Immature natural killer cell (primary cell): ENCODE measurements at places on chromosomes 6 and 20. TPM values are rescaled to one million over a fixed set of nuclear protein-coding genes. Genes with fewer than 3 reads are reported as not detected.
A peak's percentile ranks its signal among the peaks of the same experiment; 100 is the strongest.

- DNase-seq = no peak
Observed at GRCh38 chr6:11659757-11660156, 118.8 kb downstream of the ADTRP start.

Gene NUDT3
- 8.3 TPM for polyA plus RNA-seq

DNA sequence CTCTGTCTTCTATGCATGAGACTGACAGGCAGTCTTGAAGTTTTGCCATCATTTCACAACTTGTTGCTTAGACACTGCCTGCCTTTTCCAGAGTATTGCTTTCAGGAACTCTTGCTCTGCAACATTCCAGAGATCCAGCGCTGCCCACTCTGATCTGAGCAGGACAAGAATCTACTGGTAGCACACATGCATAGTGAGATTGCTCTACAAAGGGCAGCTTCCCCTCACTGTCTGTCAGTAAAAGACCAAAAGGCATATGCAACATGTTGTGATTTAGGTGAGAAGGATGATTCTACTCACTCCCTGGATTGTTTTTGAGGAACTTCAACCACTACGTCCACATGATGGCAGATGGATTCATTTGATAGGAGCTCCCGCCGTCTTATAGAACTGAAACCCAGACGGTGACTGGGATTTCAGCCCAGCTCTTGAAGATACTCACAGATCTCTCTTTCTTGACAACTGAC, 259.1 kb downstream of the ARID1B start:
- no peak for DNase-seq

DNA sequence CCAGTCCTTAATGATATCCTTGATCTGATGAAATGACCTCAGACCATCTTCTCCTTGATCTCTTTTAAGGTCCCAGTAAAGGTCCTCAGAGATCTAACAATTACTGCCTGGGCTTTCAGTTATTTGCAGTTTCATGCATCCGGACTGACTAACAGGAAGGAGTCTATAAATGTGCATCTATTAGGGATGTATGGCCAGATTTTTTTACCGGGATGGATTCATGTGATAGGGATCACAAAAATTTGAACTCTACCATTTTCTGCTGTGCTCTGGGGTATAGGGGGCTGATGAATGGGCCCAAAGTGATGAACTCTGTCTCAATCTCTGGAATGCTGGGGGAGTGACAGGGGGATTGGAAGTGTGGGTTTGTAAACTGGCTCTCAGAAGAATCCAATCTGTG, 36.2 kb upstream of the SCUBE3 start:
- DNase-seq = no peak

DNA sequence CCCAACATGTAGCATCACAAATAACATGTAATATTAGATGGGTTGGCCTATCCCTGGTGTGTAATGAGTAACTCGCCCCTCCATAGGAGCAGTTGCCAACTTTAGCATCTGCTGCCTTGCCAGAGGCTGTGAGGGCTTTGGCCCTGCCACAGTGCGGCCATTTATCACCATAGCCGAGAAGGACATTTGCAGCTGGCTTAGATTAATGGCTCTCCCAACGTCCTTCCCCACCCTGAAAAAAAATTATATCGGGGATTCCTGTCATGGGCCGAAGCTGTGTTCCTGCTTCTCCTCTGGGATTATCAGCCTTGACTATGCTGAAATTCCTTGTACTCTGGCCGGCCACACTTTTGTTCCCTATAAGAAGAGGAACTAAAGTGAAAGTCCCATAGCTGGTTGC, 7.6 kb upstream of the ADIG start:
- no peak for DNase-seq

- no peak for DNase-seq
Observed at GRCh38 chr20:24768201-24768636, 180.8 kb upstream of the CST7 start.

GRCh38 chr6:129189266-129189665, 306.3 kb downstream of the LAMA2 start:
- DNase-seq = no peak

GRCh38 chr6:25487012-25487411, 165.0 kb upstream of the SCGN start:
- no peak for DNase-seq

- no peak for DNase-seq
Observed at GRCh38 chr6:132592855-132593254, 3.3 kb upstream of the TAAR5 start.

GRCh38 chr6:52117352-52117751, 29.9 kb upstream of the PKHD1 start:
- no peak for DNase-seq

DNA sequence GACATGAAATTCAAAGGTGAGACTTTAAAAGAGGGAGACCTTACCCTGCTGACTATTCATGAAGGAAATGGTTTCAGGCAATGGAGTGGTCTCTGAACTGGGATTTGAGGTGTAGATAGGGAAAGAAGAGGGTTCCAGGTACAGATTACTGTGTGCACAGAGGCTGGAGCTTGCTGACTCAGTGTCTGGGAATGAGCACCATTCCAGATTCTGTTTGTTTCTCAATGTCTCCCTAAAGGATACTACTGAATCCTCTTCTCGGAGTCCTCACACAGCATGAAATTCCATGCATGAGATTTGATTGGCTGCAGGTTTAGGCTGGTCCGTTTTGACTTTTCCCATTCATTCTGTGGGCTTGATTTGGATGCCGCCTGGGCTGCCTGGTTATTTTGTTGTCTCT, 49.0 kb downstream of the PPP1R14C start:
- DNase-seq = no peak

DNA sequence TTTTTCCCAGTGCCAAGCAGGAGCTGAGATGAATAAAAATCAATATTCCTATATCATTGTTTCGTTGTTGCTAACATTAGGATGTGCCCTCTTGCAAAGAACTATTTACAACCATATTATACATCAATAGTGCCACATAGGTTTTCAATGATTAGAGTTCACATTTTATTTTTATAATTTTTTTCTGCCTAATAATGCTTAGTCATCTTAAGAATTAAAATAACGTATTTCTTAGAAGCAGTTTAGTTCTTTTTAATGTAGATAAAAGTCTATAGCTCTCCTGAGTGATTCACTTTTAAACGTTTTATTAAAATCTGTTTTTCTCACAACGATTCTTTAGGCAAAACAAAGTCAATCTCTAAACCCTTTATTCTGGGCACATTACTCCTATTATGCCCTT, 71.6 kb downstream of the CHD6 start:
- no peak for DNase-seq

Gene CLPSL2
- not detected for polyA plus RNA-seq

Gene CASS4
- 5.5 TPM for polyA plus RNA-seq

Gene PTPN1
- polyA plus RNA-seq = 18.4 TPM

Gene ULBP1
- polyA plus RNA-seq = not detected

Gene CAGE1
- not detected for polyA plus RNA-seq

GRCh38 chr20:57593134-57593886, 26.9 kb downstream of the ZBP1 start:
- DNase-seq = no peak

DNA sequence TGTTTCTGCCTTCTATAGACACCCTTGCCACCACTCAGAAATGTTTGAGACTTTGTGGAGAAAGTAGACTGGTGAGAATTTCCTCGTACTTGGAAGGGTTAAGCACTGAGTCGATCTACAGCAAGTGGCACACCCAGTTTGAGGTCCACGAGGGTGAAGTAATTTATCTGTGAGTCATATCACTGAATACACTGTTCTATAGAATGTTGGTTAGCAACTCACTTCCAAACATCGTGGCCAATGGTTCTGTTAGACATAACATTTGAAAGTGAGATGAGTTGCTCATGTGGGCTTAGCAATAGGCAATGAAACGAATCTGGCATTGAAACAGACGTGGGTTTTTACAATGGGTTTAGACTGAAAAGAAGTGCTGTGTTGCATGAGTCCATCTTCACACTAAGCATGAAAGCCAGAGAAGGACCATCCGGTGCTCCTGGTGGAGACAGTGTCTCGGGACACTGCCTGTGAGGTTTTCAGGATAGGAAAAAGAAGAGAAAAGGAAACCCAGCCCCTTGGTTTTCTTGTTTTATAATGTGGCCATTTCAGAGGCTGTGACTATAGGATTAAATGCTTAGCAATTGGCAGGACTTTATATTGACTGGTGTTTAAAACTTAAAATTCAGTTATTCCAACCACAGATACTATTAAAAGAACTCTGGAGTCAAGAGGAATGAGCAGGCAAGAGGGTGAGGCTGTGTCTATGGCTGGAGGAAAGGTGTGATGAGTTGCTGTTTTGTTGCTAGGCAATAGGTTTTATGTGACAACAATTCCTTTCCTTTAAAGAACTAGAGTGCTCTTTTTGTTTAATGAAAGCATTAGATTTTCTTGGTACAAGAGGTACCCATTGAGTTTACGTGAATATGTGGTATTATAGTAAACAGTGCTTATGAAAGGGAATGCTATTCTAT, 31.0 kb upstream of the EZR start:
- peak; percentile 74 for DNase-seq

Gene STMND1
- polyA plus RNA-seq = not detected

- no peak for DNase-seq
Observed at GRCh38 chr6:105573556-105573955, 170.7 kb upstream of the PREP start.

GRCh38 chr6:16229700-16230099, 8.7 kb upstream of the GMPR start:
- DNase-seq = no peak

Gene THBD
- polyA plus RNA-seq = 0.96 TPM

Gene TMEM239
- polyA plus RNA-seq = not detected

GRCh38 chr6:165106261-165106660, 203.1 kb downstream of the C6orf118 start:
- no peak for DNase-seq

Gene RBM12
- 14.7 TPM for polyA plus RNA-seq

DNA sequence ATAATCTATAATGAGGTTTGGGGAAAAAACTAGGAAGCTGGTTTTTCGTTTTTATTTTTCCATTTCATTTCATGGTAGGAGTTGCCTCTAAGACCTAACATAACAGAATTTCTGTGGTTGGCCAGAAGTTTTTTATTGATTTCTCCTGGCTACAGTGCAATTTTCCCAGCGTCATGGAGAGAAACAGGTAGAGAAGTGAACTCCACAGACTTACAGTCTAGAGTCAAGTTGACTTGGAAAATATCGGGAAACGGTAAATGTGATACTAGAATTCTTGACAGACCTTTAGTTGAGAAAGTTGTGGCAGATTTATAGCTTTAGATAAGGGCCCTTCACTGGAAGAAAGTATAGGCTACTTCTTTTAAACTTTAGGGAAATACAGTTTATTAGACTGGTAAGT, 238.3 kb downstream of the DOK5 start:
- no peak for DNase-seq

DNA sequence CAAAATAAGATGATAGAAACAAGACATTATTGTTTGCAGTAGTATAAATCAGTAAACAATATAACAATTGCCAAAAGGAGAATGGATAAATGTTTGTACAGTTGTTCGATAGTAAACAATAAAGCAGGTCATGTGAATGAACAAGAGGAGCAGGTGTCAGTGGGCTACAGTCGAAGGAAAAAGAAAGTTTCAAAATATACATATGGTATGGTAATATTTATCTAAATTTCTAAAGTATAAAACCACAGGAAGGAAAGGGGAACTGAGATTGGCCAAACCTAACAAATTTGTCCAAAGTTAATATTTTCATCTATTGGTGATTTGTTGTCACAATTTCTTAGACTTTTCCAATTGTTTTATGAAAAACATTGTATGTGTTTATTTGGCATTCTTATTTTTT, 110.9 kb downstream of the SH3BGRL2 start:
- no peak for DNase-seq

GRCh38 chr20:17943343-17943742, 25.3 kb downstream of the SNX5 start:
- no peak for DNase-seq

DNA sequence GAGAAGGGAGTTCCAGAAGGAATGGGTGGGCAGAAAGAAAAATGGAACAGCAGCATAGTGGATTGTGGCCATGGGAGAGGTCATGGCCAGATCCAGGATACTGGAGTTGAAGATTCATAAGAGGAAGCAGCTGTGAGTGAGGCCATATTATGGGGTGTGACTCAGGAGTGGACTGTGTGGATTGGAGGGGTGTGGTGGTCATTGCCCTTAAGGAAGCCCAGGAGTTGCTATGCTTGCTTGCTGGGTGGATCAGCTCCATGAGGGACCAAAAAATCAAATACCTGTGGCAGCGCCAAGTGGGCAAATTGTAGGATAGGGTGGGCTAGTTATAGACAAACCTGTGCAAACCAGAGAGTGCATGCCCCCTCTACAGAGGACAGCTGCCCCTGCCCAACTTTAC, 18.3 kb downstream of the LRRC1 start:
- no peak for DNase-seq

GRCh38 chr20:22248051-22248667, 336.2 kb downstream of the FOXA2 start:
- no peak for DNase-seq

Gene TNFRSF21
- polyA plus RNA-seq = 0.38 TPM

Gene FAM217B
- polyA plus RNA-seq = 25.6 TPM

Gene CYP39A1
- polyA plus RNA-seq = not detected

Gene RGS17
- not detected for polyA plus RNA-seq

DNA sequence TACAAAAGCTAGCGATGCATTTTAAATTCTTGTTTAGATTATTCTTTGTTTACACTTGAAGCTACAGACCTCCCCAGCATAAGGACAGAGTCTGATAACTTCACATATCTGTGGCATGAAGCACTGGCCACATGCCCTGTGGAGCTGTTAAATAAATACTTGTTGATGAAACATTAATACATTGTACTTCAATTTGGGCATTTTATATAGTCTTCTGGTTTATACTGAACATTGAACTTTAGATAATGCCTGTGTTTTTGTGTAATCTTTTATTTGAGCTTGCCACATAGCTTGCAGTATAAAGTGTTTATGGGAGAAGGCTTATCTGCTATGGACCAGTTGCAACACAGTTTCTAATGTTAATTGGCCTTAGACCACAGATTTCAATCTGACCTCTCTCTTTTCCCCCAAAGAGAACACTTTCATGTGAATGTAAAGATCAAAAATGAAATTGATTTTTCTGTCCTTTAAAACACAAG, 48.2 kb downstream of the FRK start:
- no peak for DNase-seq

DNA sequence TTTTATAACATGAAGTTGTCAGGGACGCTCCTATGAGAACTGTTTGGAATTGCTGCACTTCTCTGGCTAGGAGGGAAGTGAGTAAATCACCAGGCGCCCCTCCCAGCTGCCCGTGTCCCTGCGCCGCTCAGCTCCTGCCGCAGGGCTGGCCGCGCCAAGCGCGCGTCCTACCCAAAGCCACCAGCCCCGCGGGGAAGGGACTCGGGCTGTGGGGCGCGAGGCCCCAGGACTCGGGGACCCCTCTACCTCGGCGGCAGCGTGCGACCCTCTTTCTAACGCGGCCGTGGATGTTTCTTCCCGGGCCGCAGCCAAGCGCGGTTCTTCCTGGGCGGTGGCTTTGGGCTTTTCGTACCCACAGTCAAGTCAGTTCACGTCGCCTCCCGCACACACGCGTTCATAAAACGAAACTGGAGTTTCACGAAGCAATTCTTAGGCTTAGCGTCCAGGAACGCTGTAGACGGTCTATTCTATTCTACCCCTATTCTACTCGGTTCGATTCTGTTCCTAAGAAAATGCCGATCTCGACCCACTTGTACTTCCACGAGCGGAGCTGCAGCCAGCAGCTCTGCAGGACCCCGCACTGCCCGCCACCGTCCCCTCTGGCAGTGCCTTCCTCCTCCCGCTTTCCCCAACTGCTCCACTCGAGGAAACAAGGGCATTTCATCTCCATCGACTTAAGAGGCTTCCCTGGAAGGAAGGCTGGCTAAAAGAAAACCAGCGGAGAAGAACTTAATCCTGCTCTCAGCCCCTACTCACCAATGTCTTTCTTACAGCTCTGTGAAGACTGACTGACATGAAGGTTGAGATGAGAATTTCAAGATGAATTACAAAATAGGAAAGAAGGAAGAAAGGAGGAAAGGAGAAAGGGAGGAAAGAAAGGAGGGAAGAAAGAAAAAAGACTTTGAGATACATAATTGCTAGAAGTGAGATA, 15.4 kb downstream of the FOXC1 start:
- no peak for DNase-seq
